Stimulated activated CD4-positive, alpha-beta T cell treated with anti-CD3 and anti-CD28 coated beads, Interleukin-12 subunit alpha, Interleukin-12 subunit beta, amount 100 ng/mL, for 24 hours (primary cell): ENCODE measurements at places on chromosomes 2 and 18.

GRCh38 chr2:197677483-197677882 lies 2.1 kb upstream of the RFTN2 start:
- DNase-seq, result no peak

- DNase-seq, result no peak
Measured at GRCh38 chr2:195535911-195536522, 121.0 kb upstream of the SLC39A10 start.

GRCh38 chr2:1802469-1803216 lies 58.3 kb upstream of the PXDN start:
- DNase-seq, result no peak

GRCh38 chr2:157325786-157326185 lies at the start of gene ERMN:
TSS of gene ERMN (minus strand) at chr2:157325824. CDS start at chr2:157325642, 182 bp downstream.
- no peak for DNase-seq

GRCh38 chr18:78860117-78860516 lies 119.5 kb upstream of the SALL3 start:
- DNase-seq, result no peak

- DNase-seq, result no peak
Measured at GRCh38 chr2:61771904-61772845, 81.7 kb downstream of the FAM161A start.
